ENCODE measurements at places on chromosomes 4 and X. TPM values are rescaled to one million over a fixed set of nuclear protein-coding genes. Genes with fewer than 3 reads are reported as not detected.

- H3K36me3 ChIP-seq = no peaks in the 10 kb centered on the region
- H3K27me3 ChIP-seq = no peaks in the 10 kb centered on the region
- peak; percentile 23 for DNase-seq
- H3K4me1 ChIP-seq = peaks cover 12% of the 10 kb centered on the region
Measured at GRCh38 chrX:52574416-52575275, 57.8 kb upstream of the XAGE1B start.

- no peak overlapping the region for H3K4me3 ChIP-seq
- peaks cover 44% of the 10 kb centered on the region for H3K36me3 ChIP-seq
- no peak for DNase-seq
Measured at GRCh38 chr4:11072999-11073398, 355.7 kb downstream of the HS3ST1 start.

- H3K27ac ChIP-seq = peak overlapping the region; percentile 32
- no peaks in the 10 kb centered on the region for H3K27me3 ChIP-seq
- H3K4me3 ChIP-seq = no peak overlapping the region
- no peak for DNase-seq
- H3K4me1 ChIP-seq = peaks cover 14% of the 10 kb centered on the region
Measured at GRCh38 chr4:39732728-39733127, 34.8 kb downstream of the UBE2K start.

DNA sequence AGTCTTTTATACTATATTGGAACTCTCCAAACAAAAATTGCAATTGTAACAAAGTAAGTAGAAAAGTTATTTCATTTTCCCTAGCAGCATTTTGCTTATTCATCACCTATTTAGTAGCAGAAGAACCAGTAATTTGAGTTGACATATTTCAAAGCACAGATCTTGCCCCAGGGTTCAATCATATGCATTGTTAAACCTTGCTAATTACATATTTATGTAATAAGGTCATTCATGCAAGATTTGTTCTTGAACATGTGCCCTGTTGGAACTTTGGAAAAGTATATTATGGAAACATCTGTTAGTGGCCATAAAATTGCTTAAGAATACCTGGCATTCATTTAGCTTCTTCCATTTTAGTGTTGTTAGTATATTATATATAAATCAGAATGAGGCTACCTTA is 191.7 kb downstream of the TLL1 start:
- DNase-seq = no peak
- H3K27me3 ChIP-seq = no peaks in the 10 kb centered on the region
- no peak overlapping the region for H3K4me3 ChIP-seq
- no peak overlapping the region for H3K27ac ChIP-seq
- H3K4me1 ChIP-seq = no peaks in the 10 kb centered on the region

DNA sequence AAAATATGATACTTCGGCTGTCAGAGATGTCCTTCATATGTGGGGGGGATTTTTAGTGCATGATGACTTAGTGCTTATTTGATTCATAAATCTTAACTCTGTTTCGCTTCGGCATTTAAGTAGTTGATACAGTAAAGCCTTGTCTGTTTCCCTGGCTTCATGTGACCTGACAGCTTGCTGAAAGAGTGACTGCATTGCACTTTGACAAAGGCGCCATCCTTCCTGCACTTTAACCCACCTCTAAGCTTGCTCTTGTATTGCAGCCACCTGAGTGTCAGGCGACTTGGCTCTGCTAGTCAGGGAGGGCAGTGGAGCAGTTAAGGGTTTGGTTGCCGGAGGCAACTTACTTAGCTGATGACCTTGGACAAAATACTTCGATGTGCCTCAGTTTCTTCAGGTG is 65.5 kb downstream of the PTTG2 start:
- no peak overlapping the region for H3K27ac ChIP-seq
- H3K36me3 ChIP-seq = peaks cover 56% of the 10 kb centered on the region
- no peak overlapping the region for H3K4me3 ChIP-seq
- DNase-seq = no peak
- H3K4me1 ChIP-seq = no peaks in the 10 kb centered on the region

DNA sequence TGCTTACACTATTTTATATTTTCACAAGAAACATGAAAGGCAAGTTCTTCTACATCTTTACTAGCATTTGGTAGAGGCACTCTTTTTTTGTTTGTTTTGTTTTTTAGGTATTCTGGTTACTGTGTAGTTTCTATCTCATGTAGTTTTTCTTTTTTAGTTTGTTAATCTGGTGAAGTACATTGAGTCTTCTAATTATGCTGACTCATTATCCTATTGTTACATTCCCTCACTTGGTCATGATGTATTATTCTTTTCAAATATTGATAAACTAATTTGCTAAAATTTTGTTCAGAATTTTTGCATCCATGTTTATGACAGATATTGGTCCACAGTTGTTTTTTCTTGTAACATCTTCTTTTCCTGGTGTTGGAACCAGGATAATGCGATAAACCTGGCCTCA is 4.7 kb downstream of the GK2 start:
- H3K27ac ChIP-seq = peak overlapping the region; percentile 32
- no peaks in the 10 kb centered on the region for H3K36me3 ChIP-seq
- no peaks in the 10 kb centered on the region for H3K27me3 ChIP-seq
- no peak overlapping the region for H3K4me3 ChIP-seq
- no peak for DNase-seq
- peaks cover 20% of the 10 kb centered on the region for H3K4me1 ChIP-seq

- DNase-seq = no peak
- H3K27me3 ChIP-seq = no peaks in the 10 kb centered on the region
- H3K27ac ChIP-seq = no peak overlapping the region
- H3K36me3 ChIP-seq = peaks cover 9% of the 10 kb centered on the region
- H3K4me3 ChIP-seq = no peak overlapping the region
Measured at GRCh38 chr4:152258391-152258790, 277.5 kb downstream of the FBXW7 start.

- H3K27me3 ChIP-seq = no peaks in the 10 kb centered on the region
- DNase-seq = no peak
- peaks cover 7% of the 10 kb centered on the region for H3K4me1 ChIP-seq
- H3K27ac ChIP-seq = no peak overlapping the region
- no peak overlapping the region for H3K4me3 ChIP-seq
Measured at GRCh38 chrX:13650318-13650717, 2.6 kb upstream of the TCEANC start.

The GAGE12H gene
- total RNA-seq = not detected

- no peaks in the 10 kb centered on the region for H3K36me3 ChIP-seq
- 0 out of 2 replicates have a peak, but pooled peaks cover under 1% of the 10 kb centered on the region for H3K4me1 ChIP-seq
- DNase-seq = no peak
- H3K4me3 ChIP-seq = no peak overlapping the region
Measured at GRCh38 chr4:7075962-7076695, 8.3 kb upstream of the GRPEL1 start.

- peaks cover 15% of the 10 kb centered on the region for H3K4me1 ChIP-seq
- peak overlapping the region; percentile 93 for H3K27ac ChIP-seq
- peaks cover 13% of the 10 kb centered on the region for H3K27me3 ChIP-seq
- H3K4me3 ChIP-seq = peak overlapping the region; percentile 73
- H3K36me3 ChIP-seq = no peaks in the 10 kb centered on the region
Measured at GRCh38 chrX:19887911-19888879, 795 bp upstream of the SH3KBP1 start.

- H3K27ac ChIP-seq = no peak overlapping the region
- peaks cover 10% of the 10 kb centered on the region for H3K36me3 ChIP-seq
- H3K27me3 ChIP-seq = peaks cover 33% of the 10 kb centered on the region
- DNase-seq = no peak
- H3K4me3 ChIP-seq = no peak overlapping the region
- H3K4me1 ChIP-seq = peaks cover 23% of the 10 kb centered on the region
Measured at GRCh38 chrX:20995829-20996228, 378.4 kb upstream of the CNKSR2 start.

- H3K4me1 ChIP-seq = peaks cover 9% of the 10 kb centered on the region
- peaks cover 73% of the 10 kb centered on the region for H3K36me3 ChIP-seq
- no peak overlapping the region for H3K27ac ChIP-seq
Measured at GRCh38 chrX:71131510-71131909, 13.1 kb downstream of the MED12 start.

DNA sequence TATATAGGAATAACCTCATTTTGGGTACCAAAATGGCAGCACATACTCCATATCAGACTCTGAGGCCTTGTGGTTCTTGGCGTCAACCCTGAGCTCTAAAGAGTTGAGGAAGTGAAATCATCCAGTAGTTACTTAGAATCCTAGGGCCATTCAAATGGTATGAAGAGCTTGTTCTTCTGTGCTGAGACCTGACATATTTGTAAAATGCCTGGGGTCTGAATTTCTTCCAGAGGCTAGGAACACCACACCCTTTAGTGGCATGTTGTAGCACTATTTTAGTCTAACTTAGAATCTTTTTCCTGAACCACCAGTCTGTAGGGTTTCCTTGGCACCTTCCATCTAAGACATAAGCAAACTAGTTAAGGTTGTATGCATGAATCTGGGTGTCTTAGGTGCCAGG is 18.1 kb upstream of the GDPD2 start:
- no peak for DNase-seq
- no peaks in the 10 kb centered on the region for H3K4me1 ChIP-seq
- H3K27me3 ChIP-seq = no peaks in the 10 kb centered on the region
- H3K36me3 ChIP-seq = peaks cover 40% of the 10 kb centered on the region
- no peak overlapping the region for H3K4me3 ChIP-seq
- H3K27ac ChIP-seq = no peak overlapping the region

The CCSER1 gene
- total RNA-seq = 1.1 TPM

DNA sequence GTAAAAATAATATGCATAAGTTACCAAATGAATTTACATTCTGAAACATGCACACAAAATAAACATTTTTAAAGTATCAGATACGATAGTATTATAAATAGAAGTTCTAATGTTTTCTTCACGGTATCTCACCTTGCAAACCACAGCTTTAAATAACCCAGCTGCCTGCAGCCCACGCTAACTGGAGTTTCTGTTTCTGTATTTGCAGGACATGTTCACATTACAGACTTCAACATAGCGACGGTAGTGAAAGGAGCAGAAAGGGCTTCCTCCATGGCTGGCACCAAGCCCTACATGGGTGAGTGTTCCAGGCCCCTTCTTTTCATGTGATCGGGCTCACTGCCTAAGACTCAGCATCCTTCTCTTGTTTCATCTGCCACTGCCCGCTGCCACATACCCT is 291.7 kb downstream of the EVC2 start:
- H3K4me1 ChIP-seq = no peaks in the 10 kb centered on the region
- no peak overlapping the region for H3K4me3 ChIP-seq
- no peak for DNase-seq
- H3K36me3 ChIP-seq = peaks cover 11% of the 10 kb centered on the region

GRCh38 chr4:48227662-48228061 is 42.0 kb downstream of the TEC start:
- H3K36me3 ChIP-seq = peaks cover 2% of the 10 kb centered on the region
- no peak overlapping the region for H3K4me3 ChIP-seq
- no peak for DNase-seq
- H3K27ac ChIP-seq = no peak overlapping the region
- no peaks in the 10 kb centered on the region for H3K27me3 ChIP-seq

The NEK1 gene
- 12.7 TPM for total RNA-seq
